ENCODE measurements at places on chromosomes 16 and 17.

DNA sequence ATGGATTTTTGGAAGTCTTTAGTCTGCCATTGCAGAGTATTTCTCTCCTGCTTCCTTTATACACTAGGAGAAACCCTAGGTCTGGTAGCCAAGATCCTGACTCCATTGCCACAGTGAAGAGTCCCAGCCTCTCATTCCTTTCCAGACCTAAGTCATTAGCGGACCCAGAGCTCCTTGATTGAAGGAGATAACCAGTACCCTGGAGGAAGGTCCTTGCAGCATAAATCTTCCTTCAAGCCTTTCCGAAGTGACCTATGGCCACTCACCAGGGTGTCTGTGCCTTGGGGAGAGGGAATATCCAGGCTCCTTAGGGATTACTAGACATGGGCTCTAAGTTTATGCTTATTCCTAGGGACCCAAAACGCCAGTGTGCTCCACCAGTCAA lies 35.8 kb downstream of the BCL7C start:
- no peak for DNase-seq

DNA sequence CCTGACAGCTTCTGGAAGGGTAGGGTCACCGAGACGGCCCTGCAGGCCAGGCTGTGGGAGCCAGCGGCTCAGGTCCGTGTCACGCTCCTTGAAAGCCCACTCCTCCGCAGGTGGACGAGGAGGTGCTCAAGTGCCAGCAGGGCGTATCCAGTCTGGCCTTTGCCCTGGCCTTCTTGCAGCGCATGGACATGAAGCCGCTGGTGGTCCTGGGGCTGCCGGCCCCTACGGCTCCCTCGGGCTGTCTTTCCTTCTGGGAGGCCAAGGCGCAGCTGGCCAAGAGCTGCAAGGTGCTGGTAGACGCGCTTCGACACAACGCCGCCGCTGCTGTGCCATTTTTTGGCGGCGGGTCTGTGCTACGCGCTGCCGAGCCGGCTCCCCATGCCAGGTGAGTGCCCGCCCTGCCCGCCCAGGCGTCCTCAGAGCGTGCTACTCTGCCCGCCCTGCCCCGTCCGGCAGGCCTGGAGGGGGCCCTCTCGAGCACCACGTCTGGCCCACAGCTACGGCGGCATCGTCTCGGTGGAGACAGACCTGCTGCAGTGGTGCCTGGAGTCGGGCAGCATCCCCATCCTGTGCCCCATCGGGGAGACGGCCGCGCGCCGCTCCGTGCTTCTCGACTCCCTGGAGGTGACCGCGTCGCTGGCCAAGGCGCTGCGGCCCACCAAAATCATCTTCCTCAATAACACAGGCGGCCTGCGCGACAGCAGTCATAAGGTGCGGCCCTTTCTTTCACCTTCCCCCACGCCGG lies 1.3 kb downstream of the NAGS start:
- DNase-seq, result peak; percentile 40

GRCh38 chr17:9232591-9233270 lies 211.4 kb downstream of the NTN1 start:
- no peak for DNase-seq

- peak; percentile 63 for DNase-seq
These were observed at the start of gene PYCARD for GRCh38 chr16:31202414-31203375. PYCARD (minus strand) TSS chr16:31202760; CDS start chr16:31202690, 70 bp downstream.

- no peak for DNase-seq
These were observed 36.9 kb downstream of the YPEL2 start for GRCh38 chr17:59368218-59368857.

Measured in activated T-cell treated with anti-CD3 and anti-CD28 coated beads, Interleukin-2, amount 50 U/mL, for 48 hours (primary cell).